ENCODE measurements at places on chromosomes 1 and 21. TPM values are rescaled to one million over a fixed set of nuclear protein-coding genes. Genes with fewer than 3 reads are reported as not detected.
A peak's percentile ranks its signal among the peaks of the same experiment; 100 is the strongest.

The PADI2 gene
- total RNA-seq: 2.1 TPM

The KCNE1 gene
- total RNA-seq: not detected

The VAV3 gene
- 7.6 TPM for total RNA-seq

GRCh38 chr1:220221670-220222069, 50.6 kb downstream of the RAB3GAP2 start:
- DNase-seq: no peak

DNA sequence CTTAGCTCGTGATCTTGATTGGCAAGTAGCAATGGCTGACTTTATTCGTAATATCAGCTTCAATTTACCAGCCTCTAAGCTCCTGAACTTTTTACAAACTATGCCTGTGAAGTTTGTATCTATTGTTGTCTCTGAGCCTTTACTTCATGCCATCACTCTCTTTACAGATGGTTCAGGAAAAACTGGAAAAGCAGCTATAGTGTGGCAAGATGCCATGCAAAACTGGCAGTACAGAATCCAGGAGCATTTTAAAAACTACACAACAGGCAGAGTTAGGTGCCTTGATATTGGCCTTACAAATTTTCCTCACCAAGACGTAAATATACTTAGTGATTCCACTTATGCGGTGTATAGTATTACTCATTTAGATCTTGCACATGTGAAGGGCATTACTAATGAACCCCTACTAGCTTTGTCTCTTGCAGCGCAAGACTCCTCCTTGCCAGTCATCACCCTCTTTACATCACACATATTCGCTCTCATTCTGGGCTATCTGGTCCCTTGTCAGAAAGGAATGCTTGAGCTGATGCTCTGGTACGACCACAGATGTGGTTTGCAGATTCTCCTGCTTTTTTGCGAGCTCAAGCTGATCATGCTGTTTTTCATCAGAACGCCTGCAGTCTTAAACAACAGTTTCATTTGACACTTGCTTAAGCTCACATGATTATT, 36.3 kb downstream of the CLCA1 start:
- DNase-seq: no peak

The PADI1 gene
- 0.07 TPM for total RNA-seq

DNA sequence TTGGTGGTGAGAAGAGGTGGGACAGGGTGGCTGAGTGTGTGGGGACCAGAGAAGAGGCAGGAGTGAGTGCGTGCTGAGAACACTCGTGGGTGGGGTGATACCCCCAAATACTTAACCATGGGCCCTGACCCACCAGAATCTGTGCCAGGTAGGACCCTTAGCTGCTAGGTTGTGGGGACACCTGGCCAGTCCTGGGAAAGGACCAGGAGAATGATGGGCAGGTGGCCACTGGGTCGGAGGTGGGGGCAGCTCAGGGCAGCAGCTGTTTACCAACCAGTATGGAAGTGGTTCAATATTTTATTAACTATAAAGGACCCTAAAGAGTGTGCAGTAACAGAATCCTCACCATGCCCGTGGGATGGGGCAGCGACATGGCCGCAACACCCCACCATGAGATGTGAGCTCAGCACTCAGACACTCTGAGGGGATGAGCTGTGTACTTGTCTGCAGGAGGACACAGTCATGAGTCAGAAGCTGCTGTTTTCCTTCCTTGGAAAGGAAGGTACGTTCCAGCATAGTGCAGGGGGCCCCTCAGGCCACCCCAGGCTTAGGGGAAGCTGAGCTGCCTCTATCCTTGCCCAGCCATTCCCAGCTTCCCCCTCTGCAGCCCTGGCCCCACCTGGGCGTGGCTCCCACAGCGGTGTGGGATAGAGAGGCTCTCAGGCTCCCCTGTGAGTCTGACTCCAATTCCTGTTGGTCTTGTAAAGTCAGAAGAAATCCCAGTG, 25.4 kb downstream of the TEX35 start:
- DNase-seq: no peak

GRCh38 chr1:18328803-18329202, 151.9 kb upstream of the KLHDC7A start:
- DNase-seq: no peak

The C1orf56 gene
- 4.7 TPM for total RNA-seq

The FHAD1 gene
- total RNA-seq: 0.52 TPM

The ABCD3 gene
- 34.5 TPM for total RNA-seq

The TSTD1 gene
- 91.3 TPM for total RNA-seq

GRCh38 chr1:72122099-72122880, 160.0 kb downstream of the NEGR1 start:
- no peak for DNase-seq

DNA sequence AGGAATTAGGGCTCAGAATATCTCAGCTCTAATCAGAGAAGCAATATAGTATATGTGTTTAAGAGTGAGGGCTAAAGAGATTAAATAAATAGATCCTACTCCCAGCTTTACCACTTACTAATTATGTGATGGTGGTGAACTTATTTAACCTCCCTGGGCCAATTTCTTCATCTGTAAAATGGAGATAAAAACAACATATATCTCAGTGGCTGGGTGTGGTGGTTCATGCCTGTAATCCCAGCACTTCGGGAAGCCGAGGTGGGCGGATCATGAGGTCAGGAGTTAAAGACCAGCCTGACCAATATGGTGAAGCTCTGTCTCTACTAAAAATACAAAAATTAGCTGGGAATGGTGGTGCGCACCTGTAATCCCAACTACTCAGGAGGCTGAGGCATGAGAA, 135.2 kb downstream of the SLC44A5 start:
- no peak for DNase-seq

The GBP1 gene
- not detected for total RNA-seq

- DNase-seq: no peak
Observed at GRCh38 chr1:40872276-40872675, 10.1 kb upstream of the CITED4 start.

GRCh38 chr1:30034627-30035521, 688.5 kb downstream of the MATN1 start:
- DNase-seq: no peak

DNA sequence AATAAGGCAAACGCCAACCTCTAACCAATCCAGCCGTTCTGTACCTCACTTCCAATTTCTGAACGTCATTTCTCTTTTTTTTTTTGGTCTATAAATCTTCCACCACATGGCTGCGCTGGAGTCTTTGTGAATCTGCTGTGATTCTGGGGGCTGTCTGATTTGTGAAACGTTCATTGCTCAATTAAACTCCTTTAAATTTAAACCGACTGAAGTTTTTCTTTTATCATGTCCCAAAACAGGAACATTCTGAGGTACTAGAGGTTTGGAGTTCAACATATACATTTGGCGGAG, 65.5 kb upstream of the BACH1 start:
- DNase-seq: no peak

The DNAJC28 gene
- total RNA-seq: 1.4 TPM

- no peak for DNase-seq
Observed at GRCh38 chr1:43564551-43565348, 34.1 kb downstream of the PTPRF start.

DNA sequence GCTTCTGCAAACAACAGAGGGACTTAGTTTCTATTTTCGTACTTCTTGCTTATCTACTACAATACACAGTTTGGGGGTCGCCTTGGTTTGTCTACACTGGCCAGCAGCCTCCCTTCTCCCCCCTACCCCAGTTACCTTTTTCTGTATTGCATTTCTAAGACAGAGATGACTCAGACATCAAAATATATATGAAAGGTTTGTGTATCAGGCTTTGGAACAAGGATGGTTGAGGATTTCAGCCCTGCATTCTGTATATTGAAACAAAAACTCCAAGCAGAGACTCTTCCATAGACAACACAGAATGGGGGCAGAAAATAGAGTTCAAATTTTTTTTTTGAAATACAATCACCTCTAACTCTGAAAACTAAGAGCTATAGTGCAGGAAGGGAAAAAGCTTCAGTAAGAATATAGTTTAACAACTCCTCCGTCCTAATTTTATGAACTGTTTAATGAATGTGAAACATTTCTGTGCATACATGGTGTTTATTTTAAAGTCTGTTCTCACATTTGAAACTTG, 1.9 kb downstream of the SAMD13 start:
- DNase-seq: no peak

The NBPF10 gene
- total RNA-seq: 0.42 TPM

GRCh38 chr1:157523774-157524493, 28.4 kb downstream of the FCRL5 start:
- no peak for DNase-seq

DNA sequence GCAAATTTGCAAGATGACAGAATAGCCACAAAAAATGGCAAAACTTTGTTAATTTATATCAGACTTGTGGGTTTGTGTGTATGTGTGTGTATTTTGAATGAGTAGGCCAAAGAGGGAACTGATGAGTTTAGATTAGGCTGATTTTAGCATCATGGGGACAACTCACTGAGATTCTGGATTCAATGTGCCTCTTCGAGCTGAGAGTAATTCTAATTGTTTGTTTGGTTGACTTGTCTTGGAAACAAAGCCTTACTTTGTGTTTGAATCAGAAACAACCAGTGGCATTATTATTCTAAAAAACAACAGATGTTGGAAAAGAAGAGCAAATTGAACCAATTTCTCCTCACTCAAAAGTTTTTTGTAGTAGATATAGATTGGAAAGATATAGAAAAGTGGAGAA, 40.5 kb upstream of the C21orf91 start:
- no peak for DNase-seq

The RIPPLY3 gene
- total RNA-seq: 0.52 TPM

GRCh38 chr21:14403681-14404318, 20.9 kb upstream of the HSPA13 start:
- DNase-seq: peak; percentile 8

GRCh38 chr1:30179942-30180543, 543.3 kb downstream of the MATN1 start:
- DNase-seq: peak; percentile 50

DNA sequence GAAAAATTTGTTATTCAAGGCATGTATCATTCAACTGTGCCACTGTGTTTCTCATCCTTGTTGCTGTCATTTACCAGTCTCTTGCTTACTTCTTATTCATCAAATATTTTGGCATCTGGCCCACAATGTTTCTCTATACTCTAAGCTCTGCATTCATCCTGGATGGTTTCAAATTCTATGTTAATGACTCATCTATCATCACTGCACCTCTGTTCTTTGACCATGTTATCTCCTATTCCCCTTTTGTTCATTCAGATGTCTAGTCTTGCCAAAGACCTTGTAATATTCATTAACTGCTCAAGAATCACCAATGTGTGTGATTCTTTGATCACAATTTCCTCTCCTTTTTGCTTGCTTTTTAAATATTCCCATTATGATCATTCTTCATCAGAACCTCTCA, 54.6 kb upstream of the PRKACB start:
- DNase-seq: no peak

- peak; percentile 38 for DNase-seq
Observed at GRCh38 chr1:234918961-234919761, 209.5 kb downstream of the TOMM20 start.

GRCh38 chr1:180946056-180946455, 33.4 kb downstream of the KIAA1614 start:
- peak; percentile 31 for DNase-seq

DNA sequence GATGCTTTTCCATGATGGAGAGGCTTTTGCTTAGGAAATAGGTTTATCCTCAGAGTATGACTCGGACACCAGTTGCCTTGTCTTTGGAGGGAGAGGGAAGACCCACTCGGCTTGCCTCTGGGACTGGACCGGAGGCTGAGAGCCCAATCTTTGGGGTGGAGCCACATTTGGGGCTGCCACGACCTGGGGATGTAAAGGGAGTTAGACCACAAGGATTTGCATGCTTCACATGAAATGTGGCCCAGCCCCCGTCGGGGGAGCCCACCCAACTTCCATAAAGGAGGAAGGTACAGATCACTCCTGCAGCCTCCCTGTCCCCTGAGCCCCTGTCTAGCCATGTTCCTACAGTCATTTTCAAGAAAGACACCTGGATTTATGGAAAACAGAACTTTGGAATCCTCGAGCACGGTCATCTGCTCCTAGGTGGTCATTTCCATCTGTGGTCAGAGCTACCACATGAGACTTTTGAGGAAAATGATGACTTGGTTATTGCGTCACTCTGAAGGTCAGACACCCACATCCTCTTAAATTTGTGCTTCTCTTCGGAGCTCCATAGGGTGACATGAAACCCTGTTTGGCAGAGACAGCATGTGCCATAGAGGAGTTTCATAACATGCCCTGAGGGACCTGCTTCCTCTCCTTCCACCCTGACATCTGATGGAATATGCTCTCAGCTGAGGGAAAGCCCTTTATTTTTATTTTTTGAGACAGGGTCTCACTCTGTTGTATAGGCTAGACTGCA, 99.4 kb upstream of the SLC45A1 start:
- no peak for DNase-seq

- DNase-seq: no peak
Observed at GRCh38 chr1:63864224-63864641, 90.4 kb downstream of the ROR1 start.

The DCST2 gene
- 1.5 TPM for total RNA-seq

DNA sequence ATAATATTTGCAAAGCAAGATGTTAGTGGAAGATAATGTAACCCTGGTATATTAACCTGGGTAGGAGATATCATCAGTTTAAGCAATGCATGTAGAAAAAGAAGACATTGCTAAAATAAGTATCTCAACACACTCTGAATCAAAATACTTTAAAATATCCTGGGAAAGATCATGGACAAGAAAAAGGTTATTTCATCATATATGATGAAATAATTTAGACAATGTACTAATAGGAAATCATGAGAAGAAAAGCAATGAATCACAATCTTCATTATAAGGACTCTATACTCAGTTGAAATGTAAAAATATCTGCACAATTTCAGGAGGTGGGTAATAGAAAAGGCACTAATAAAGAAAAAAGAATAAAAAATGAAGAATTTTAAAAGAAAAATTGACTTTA, 158.8 kb downstream of the KCNT2 start:
- no peak for DNase-seq

The KPRP gene
- not detected for total RNA-seq

DNA sequence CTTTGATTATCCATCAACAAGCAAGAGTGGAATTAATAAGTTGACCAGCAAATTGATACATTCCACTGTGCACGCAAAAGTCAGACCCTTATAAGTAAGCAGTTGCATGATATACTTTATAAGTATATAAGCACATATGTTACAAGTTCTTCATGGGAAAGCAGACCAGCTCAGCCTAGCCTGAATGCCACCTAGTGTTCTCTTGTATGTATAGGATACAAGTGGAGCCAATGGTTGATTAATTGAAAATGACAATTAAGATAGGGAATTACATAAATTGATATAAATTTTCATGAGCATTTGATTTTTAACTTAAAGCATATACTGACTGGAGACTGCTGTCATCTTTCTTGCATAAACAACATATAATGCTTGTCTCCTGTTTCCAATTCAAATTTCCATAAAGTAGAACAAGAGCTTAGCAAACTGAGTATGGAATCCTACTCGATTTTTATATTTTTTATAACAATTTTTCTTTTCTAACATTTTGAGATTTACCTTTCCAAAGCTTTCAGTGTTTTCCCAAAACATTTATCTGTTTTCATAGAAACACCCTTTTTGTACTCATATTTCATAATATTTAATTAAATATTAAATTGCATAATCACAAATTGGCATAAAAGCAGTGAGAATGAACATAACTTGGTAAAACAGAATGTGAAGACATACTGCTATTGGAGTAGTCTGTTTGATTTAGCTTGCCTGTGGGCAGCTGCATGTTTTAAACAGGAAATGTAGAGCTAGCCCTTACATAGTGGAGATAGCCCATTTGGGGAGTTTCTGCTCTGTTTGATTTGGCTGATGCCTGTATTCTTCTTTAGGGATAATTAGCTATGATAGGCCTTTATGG, 62.8 kb downstream of the MAGI3 start:
- peak; percentile 16 for DNase-seq

The LCE2C gene
- total RNA-seq: not detected

GRCh38 chr1:56331207-56331891, 248.0 kb downstream of the PLPP3 start:
- DNase-seq: no peak

GRCh38 chr1:81209461-81209860, 591.3 kb upstream of the ADGRL2 start:
- DNase-seq: no peak
